ENCODE measurements at places on chromosomes 11 and 22.

DNA sequence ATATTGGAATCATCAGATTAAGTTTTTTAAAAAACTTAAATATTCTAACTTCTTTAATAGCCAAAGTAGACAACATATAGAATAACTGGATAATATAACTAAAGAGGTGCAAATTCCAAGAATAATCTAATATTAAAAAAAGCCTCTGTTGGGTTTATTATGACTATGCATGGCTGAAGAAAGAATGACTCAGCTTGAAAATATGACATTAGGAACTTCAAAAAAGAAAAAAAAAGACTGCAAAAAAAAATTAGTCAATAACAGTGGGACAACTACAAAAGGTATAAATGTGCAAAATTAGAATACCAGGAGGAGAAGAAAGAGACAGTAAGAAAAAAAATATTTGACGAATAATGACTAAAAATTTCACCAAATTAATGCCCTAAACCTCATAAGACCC lies 1178.0 kb downstream of the JRKL start:
- no peak for DNase-seq

DNA sequence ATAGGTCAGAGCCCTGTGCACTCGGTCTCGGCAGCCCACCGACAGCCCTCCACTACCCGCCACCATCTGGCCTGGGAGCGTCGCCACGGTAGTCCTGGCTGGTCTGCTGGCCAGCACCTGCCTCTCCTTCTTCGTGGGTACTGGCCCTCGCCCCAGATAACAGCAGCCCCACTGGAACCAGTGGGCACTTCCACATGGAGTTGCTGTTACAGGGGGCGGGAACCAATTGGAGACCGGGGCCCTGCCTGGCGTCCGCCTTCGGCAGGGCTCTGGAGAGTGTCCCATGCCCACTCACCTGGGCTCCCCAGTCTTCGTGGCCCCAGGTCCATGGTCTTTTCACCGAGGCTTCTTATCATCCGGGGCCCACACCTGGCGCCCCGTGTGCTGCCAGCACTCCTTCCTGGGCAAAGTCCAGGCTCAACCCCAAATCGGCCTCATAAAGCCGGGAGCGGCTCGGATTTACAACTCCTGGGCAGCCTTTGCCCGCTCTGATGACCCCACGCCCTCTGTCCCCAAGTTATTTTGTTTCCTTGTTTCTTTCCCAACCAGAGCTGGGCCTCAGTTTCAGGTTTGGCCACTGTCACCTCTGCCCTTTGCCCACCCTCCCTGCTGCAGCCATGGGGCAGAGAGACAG lies 12.9 kb upstream of the EHD1 start:
- no peak for DNase-seq

DNA sequence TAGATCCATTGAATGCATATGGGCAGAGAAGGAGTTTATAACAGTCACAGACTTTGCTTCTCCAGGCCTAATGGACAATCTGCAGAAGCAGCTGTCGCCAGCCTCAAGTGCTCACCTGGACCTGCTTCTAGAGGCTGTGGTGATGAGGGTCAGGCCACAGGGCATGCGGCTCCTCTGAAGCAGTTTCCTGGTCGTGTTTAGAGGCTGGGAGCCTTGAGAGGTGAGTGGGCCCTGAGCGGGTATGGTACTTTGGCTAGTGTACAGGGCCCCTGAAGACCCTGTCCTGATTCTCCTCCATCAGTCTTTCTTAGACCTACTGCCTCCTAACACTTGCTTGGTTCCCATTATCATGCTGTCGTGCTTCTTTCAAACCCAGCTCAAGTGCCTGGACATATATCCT lies 41.2 kb downstream of the NXPE2 start:
- no peak for DNase-seq

GRCh38 chr11:46616551-46617133 lies 385 bp downstream of the HARBI1 start:
- no peak for DNase-seq

GRCh38 chr11:111736181-111736590 lies 30.0 kb downstream of the PPP2R1B start:
- no peak for DNase-seq

DNA sequence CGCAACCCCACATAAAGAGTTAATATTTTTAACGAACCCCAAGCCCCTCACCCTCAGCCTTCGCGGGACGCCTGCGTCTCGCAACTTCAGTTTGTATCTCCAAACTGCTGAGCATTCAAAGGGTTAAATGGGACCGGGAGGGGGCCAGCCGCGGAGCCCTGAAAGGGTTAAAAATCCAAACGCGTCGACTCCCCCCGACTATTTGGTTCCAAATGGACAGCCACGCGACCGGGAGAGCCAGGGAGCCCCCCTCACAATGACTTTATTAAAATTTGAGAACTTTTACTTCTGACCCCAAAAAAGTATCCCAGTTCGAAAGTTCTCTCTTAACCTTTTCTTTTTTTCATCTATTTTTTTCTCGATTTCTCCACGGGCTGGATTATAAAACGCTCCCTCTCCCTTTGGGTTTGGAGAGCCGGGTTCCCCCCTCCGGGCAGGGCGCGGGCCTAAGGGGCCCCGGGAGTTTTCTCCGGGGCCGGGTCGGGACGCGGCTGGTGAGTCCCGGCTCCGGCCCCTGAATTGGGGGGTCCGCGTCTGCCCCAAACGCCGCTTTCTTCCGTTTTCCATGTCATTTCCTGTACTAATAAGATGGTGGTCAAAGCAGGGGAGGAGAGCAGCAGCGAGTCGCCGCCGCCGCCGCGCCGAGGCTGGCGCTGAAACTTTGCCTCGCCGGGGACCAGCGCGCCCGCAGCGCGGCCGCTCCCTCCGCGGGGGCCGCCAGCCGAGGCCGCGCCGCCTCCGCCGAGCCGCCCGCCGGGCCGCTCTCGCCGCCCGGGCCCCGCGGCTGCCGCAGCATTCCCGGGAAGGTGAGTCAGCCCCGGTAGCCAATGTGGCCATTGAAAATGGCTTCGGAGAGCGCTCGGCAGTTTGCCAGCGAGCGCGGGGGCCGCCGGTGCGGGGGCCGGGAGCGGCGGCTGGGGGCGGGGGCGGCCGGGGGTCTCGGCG lies at the start of gene PRDM11:
Gene PRDM11, plus strand, starts transcription at position 568 of the 945 bp plus-strand sequence. CDS start 35,128 bp downstream, outside the sequence.
- DNase-seq, result peak; percentile 15
